Astrocyte of the spinal cord (primary cell): ENCODE measurements at places on chromosomes 5 and 9.

- DNase-seq, result no peak
Measured at GRCh38 chr5:156020647-156021046, 306.3 kb upstream of the SGCD start.

DNA sequence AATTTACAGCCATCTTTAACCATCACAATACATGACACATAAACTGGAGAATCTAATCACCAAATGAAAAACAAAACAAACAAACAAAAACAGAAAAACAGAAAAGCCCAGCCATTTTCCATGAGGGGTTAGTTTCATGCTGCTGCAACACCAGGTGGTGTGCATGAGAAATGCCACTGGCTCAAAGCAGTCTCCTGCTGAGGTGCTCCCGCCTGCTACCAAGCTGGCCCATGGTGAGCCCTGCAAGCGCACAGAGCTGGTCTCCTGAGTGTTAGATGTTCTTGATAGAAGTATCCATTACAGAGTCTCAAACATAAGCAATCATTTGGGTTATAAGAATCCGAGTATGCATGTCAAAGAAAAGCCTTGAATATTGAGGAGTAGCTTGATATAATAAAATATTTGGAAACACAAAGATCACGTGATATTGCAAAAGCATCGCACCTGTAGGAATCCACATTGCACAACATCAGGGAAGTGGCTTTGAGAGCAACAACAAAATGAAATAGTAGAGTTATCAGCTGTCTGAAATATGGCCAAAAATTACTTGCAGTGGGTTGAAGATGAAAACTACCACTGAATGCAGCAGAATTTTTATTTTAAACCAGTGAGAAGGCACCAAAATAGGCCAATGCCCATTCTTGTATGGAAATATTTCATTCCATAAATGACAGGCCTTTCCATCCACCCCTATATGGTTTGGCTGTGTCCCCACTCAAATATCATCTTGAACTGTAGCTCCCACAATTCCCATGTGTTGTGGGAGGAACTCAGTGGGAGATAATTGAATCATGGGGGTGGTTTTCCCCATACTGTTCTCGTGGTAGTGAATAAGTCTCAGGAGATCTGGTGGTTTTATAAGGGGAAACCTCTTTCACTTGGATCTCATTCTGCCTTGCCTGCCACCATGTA is 194.8 kb downstream of the SYK start:
- no peak for DNase-seq

DNA sequence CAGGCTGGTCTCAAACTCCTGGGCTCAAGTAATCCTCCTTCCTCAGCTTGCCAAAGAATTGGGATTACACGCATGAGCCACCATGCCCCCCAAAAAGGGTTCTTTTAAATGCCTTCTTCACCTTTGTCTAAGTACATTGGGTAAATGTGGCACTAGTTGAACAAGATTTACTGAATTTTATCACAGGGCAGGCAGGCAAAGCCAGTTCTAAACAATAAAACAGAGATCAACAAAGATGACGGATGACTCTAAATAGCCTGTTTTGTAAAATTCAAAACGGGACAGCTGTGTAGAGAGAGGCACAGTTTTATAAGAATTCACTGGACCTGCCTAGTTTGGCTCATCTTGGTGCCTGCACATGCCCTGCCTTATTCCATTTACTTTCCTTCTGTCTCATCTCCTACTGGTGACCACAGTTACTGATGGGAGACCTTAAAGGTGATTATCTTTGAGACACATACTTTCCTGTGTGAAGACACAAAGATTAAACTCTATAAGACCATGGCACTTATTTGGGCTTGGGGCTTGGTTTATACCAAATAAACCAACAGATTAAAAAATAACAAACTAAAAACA is 149.6 kb upstream of the DMRT1 start:
- no peak for DNase-seq

GRCh38 chr5:176606032-176606431 is 3.9 kb downstream of the GPRIN1 start:
- DNase-seq, result no peak

DNA sequence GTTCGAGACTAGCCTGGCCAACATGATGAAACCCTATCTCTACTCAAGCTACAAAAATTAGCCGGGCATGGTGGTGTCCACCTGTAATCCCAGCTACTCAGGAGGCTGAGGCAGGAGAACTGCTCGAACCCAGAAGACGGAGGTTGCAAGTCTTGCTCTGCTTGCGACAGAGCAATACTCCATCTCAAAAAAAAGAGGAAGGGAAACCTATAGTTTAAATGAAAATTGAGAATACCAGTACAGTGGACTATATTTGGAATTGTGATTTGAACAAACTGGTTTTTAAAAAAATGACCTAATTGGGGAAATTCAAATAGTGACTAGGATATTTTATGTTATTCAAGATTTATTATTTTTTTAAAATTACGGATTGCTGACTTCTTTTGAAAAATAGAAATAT is 33.2 kb downstream of the DIAPH1 start:
- no peak for DNase-seq

GRCh38 chr5:172612771-172613170 is 28.3 kb upstream of the NEURL1B start:
- no peak for DNase-seq

DNA sequence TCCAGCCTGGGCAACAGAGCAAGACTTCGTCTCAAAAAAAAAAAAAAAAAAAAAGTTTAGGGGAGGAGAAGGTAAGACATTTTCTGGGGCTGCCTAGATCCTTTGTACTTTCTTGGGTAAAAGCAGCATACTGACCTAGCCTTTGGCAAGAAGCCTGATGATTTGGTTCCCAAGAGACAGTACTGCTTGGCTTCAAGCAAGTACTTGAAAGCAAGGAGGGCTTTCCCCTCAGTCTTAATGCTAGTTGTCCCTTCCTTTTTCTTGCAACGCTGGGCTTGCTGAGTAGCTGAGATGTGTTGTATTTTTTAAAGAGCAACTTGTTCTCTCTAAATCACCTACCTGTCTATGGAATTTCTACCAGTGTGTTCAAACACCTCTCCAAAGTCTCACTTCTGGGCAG is 76.2 kb downstream of the INSYN2B start:
- DNase-seq, result peak; percentile 55

GRCh38 chr9:21985964-21986667 is 8.1 kb downstream of the CDKN2A start:
- no peak for DNase-seq

GRCh38 chr5:10420468-10420867 is 21.2 kb upstream of the ROPN1L start:
- DNase-seq, result no peak

- peak; percentile 73 for DNase-seq
Measured at GRCh38 chr5:154779105-154779504, 23.9 kb downstream of the LARP1 start.

GRCh38 chr5:117160391-117160790 is 585.8 kb upstream of the SEMA6A start:
- DNase-seq, result no peak

DNA sequence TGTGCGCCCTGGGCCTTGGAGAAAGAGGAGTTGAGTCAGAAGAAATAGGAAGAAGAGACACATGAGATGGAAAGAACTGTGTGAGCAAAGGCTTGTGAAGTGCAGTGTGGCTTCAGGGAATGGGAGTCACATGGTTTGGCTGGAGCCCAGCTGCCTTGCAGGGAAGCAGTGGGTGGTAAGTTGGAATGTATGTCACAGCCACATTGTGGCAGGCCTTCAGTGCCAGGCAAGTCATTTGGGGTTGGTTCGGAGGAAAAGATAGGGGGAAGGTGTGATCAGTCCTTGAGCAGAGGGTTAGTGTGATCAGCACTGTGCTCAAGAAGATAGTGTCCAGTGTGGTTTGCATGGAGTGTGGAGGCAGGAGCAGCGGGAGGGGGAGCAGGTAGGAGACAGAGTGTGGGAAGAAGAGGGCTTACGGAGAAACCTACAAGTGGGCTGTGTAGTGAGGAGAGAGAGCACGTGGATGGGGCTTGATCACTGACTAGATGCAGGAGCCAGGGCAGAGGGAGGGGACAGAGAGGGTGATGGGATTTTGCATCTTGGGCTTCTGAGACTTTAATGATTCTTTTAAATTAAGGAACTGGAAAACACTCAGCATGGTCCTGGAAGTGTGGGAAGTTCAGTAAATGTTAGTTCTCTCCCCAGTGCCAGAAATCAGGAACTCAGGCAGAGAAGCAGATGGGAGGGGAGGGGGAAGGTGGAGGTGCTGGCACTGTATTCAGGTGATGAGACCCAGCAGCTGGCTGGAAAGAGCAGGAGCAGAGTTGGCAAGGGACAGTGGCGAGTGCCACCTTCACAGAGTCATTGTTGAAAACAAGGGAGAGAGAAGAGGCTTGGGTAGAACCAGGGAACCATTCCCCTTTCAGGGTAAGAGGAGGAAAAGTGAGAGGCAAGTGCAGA is 46.6 kb downstream of the ARHGAP26 start:
- DNase-seq, result peak; percentile 60

- no peak for DNase-seq
Measured at GRCh38 chr9:98943682-98944056, at the start of gene COL15A1. COL15A1 (plus strand) TSS chr9:98943907; CDS start chr9:98944062, 155 bp downstream.

DNA sequence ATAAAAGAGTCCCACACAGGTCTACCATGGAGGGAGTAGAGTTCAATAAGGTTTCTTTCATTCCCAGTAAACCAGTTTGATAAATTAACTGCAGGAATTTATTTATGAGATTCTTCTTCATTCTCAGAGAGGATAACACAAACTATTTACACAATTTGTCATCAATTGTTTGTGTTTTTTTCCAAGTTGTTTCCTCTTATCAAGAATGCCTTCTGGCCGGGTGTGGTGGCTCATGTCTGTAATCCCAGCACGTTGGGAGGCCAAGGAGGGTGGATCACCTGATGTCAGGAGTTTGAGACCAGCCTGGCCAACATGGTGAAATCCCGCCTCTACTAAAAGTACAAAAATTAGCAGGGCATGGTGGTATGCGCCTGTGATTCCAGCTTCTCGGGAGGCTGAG is 216.7 kb downstream of the MLLT3 start:
- DNase-seq, result no peak

- no peak for DNase-seq
Measured at GRCh38 chr5:170473642-170474041, 30.2 kb upstream of the KCNIP1 start.

- no peak for DNase-seq
Measured at GRCh38 chr9:16003785-16004184, 450.9 kb downstream of the CCDC171 start.

GRCh38 chr9:72880821-72881220 is 72.0 kb downstream of the ALDH1A1 start:
- no peak for DNase-seq

- no peak for DNase-seq
Measured at GRCh38 chr5:20522905-20523482, 535.0 kb upstream of the CDH18 start.
